ENCODE measurements at places on chromosomes 11 and 22.

GRCh38 chr11:83881428-83881827 lies 595.3 kb upstream of the CCDC90B start:
- DNase-seq = no peak

GRCh38 chr22:29691636-29692326 lies 28.0 kb upstream of the CABP7 start:
- DNase-seq = no peak

DNA sequence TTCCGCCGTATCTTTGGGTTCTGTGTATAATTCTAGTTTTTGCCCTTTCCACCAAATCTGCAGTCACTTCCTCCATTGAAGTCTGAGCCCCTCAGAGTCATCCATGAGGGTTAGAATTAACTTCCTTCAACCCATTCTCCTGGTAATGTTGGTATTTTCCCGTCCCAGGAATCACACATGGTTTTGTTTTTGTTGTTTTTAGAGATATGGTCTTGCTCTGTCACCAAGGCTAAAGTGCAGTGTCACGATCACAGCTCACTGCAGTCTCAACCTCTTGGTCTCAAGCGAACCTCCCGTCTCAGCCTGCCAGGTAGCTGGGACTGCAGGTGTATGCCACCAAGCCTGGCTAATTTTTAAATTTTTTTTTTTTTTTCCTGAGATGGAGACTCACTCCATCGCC lies 18.7 kb downstream of the ZBED4 start:
- no peak for DNase-seq

DNA sequence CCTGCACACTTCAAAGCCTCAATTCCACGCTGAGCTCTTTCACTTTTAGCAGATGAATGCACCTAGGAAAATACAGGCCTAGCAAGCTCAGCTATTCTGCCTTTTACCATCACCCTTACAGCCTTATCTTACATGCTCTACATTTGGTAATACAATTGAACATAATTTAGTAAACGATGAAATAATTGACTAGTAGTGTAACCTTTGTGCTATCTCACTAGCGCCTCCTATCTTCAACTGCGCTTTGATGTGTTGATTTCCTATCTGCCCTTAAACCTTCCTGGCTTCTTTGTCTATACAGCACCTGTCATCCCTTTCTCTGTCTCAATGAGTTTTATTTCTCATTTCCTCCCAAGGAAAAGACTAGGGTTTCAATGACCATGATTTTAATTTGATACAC lies 149.7 kb downstream of the LRRC4C start:
- no peak for DNase-seq

DNA sequence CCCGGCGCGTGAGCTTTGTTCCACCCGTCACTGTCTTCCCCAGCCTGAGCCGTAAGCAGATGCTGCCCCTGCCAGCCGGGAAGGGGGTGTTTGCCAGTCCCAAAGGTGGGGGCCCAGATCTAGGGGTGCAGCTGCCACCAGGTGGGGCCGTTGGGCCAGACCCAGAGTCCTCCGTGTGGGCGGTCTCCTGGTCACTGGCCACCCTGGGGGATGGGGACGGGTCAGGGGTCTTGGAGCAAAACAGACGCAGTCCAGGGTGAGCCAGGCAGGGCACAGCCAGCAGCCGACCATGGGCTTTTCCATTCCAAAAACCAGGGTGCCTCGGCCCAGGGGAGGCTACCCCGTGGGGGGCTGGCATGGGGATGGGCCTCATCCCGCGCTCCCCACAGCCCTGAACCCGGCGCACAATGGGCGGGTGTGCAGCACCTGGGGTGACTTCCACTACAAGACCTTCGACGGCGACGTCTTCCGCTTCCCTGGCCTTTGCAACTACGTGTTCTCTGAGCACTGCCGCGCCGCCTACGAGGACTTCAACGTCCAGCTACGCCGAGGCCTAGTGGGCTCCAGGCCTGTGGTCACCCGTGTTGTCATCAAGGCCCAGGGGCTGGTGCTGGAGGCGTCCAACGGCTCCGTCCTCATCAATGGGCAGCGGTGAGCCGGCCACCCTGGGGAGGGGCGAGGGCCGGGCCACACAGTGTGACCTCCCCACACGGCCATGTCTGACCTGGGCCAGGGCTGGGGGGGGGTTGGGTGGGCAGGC lies 3.5 kb downstream of the MUC5B start:
- DNase-seq = no peak
